RPMI7951 (cell line): ENCODE measurements at places on chromosomes 16 and 17. TPM values are rescaled to one million over a fixed set of nuclear protein-coding genes. Genes with fewer than 3 reads are reported as not detected.

MFAP4 gene
- 4.7 and 5.2 TPM in 2 replicates for total RNA-seq

UNKL gene
- total RNA-seq: 4.8 and 8.8 TPM in 2 replicates

ZPBP2 gene
- not detected in 2 replicates for total RNA-seq

SMIM36 gene
- total RNA-seq: not detected in 2 replicates

AMDHD2 gene
- 8.9 and 11.3 TPM in 2 replicates for total RNA-seq

CHST4 gene
- not detected in 2 replicates for total RNA-seq

VAT1L gene
- 53.7 and 62.0 TPM in 2 replicates for total RNA-seq
